ENCODE measurements at places on chromosomes 2 and 18.

DNA sequence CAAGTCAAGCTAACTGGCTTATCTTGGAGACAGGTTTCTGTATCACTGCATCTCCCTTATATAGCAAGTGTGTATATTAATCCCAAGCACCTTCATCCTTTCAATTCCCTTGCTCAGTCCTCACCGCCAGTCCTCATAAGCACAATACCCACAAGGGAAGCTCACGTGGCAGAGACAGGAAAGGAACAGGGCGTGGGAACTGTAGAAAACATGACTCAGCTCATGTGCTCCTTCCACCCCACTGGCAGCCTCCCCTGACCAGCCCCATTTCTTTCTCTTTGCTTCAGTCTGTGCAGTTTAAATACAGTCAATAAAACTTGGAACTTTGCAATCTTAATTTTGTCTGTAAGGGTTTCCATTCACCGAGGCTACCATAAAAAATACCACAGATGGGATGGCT is 36.5 kb upstream of the CDH19 start:
- DNase-seq, result no peak

GRCh38 chr2:84912984-84913383 is 7.5 kb downstream of the TMSB10 start:
- no peak for DNase-seq

DNA sequence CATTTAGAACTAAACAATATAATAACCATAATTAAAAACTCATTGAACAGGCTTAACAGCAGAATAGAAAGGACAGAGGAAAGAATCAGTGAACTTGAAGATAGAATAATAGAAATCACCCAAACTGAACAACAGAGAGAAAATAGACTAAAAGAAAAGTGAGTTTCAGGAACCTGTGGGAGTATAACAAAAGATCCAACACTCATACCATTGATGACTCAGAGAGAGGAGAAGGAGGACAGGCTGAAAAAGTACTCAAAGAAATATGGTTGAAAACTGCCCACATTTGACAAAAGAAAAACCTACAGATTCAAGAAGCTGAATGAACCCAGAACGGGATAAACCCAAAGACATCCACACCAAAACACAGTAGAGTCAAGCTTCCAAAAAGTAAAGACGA is 54.2 kb upstream of the FMNL2 start:
- DNase-seq, result no peak

GRCh38 chr18:67545681-67546080 is 29.2 kb upstream of the DSEL start:
- no peak for DNase-seq

GRCh38 chr2:105856581-105856980 is 111.9 kb downstream of the NCK2 start:
- no peak for DNase-seq

- DNase-seq, result no peak
Observed at GRCh38 chr18:31233621-31234275, 71.1 kb upstream of the DSC1 start.

- peak; percentile 16 for DNase-seq
Observed at GRCh38 chr2:206160125-206160806, 571 bp downstream of the EEF1B2 start.

GRCh38 chr2:145654156-145654555 is 1134.2 kb upstream of the ZEB2 start:
- DNase-seq, result no peak

GRCh38 chr2:3317871-3318590 is 59.6 kb downstream of the EIPR1 start:
- no peak for DNase-seq

DNA sequence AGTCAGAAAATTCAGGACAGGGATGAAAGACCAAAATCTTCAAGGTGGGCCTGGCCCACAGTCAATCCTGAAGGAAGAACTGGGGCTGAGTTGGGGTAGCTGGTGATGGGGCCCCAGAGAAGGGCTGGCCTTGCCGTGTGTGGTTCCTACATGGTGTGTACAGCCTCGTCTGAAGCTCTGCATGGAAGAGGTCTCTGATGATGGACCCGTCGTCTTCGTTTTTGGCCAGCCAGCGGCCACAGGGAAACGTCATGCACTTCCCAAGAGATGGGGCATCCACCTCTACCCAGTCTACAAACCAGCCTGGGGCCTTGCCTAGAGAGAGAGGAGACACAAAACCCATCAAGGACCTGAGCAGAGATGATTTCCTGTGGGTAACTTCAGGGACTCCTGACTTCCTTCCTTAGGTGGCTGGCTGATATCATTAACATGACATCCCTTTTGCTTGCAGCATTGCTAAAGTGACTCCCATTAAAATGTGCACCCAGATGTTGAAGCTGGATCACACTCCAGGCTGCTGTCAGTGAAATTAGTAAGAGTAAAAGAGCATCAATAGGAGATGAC is 115.3 kb downstream of the LOXHD1 start:
- DNase-seq, result no peak

- no peak for DNase-seq
Observed at GRCh38 chr2:241777170-241777685, 606 bp downstream of the GAL3ST2 start.

DNA sequence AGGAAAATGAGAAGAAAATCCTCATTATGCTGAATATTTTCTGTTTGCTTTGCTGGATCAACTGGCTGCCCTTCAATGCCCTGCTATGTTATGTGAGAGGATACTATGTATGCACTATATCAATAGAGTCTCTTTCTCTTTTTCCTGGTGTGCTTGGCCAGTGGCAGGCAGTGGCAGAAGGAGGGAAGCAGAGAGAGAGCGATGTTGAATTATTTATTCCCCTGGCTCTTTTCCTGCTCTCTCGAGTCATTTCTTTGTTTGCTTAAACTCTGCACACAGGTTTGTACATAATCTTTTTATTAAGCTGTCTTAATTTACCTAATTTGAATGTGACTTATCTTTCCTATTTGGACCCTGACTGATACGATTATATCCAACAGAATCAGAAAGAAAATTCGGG is 1727.3 kb downstream of the SUCLG1 start:
- no peak for DNase-seq

DNA sequence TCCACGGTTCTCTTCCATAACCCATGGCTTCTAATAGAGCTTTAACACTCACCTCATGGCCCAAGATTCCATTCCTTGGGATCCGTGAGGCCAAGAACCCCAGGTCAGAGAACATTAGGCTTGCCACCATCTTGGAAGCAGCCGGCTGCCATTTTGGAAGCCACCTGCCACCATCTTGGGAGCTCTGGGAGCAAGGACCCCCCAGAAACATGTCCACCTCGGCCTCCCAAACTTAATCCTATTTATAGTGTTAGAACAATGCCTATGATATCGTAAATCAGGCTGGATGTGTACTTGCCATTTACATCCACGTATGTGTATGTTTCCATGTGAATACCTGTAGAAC is 39.9 kb upstream of the HAAO start:
- no peak for DNase-seq

DNA sequence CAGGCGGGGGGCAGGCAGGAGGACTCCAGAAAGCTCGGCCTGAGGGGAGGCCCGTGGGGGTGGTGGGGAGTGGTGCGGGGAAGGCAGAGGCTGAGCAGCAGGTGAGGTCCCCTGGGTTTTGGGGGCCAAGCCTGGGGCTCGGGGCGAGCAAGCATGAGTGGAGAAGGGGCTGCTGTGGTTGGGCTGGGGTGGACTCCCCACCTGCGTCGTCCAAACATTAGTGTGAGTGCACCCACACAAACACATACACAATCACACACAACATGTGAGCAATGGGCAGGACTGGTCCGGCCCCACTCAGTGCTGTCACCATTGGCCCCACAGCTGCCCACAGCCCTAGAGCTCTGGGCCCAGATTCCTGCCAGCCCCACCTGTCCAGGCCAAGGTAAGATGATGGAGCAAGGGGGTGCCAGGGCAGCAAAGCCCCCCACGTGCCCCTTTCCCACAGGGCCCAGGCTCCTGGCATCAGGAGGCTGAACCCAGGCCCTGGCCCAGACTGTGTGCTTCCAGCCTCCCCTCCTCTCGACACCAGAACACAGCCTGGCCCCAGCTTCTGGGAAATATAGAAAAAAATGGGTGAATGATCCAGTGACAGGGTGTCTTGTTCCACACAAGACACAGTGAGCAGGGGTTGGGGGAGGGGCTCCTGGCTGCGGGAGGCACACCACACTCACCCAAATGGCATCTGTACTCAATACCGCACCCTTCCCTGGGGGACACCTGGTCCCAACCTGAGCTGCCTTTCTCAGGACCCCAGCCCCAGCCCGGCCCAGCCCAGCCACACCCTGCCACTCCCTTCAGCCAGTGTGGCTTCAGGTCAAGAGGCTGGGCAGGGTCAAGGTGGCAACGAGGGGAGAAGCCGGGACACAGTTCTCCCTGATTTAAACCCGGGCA is 463 bp upstream of the ALPP start:
- no peak for DNase-seq

DNA sequence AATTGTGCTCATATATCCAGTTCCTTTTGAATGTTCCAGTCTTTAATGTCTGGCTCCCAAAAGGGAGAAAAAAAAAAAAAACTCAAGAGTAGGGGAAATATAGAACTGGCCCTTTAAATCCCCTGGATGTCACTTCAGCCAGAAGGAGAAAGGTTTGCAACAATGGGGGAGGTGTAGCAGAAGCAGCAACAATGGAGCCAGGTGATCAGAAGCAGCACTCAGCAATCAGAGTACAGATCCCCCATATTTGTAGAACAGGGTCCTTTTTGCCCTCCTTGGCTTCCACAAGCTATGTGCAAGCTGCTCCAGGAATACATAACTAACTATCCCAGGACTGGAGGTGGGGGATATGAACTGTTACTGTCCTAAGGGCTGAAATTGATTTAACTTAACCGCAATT is 25.8 kb upstream of the ZNF397 start:
- no peak for DNase-seq

GRCh38 chr2:47134386-47135090 is 20.6 kb downstream of the STPG4 start:
- no peak for DNase-seq

DNA sequence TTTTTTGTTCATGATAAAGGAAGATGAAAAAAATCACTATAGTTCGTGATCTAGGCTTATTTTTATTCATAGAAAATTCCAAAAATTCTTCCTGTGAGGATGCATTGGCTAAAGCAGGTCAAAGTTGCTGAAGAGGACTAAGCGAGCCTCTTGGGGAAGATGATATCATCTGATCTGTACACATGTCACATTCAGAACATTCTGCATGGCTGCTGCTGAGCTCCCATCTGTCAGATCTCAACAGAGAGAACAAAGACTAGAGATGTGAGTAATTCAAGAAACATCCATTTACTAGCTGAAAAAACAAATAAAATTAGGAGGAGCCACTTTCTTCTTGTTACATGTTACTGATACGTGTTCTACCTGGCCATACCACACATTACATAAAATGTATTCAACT is 518.6 kb upstream of the FSIP2 start:
- no peak for DNase-seq

- no peak for DNase-seq
Observed at GRCh38 chr2:18167871-18168270, 289.4 kb downstream of the KCNS3 start.

GRCh38 chr2:67840460-67841068 is 222.2 kb downstream of the C1D start:
- peak; percentile 36 for DNase-seq

GRCh38 chr2:126963390-126963789 is 64.7 kb downstream of the TEX51 start:
- DNase-seq, result no peak

GRCh38 chr2:119888680-119889079 is 124.2 kb upstream of the EPB41L5 start:
- peak; percentile 47 for DNase-seq

Data from GM04504 (cell line).